ENCODE measurements at places on chromosomes 2 and 18. TPM values are rescaled to one million over a fixed set of nuclear protein-coding genes. Genes with fewer than 3 reads are reported as not detected.

GRCh38 chr2:31137211-31138036 is 816 bp downstream of the GALNT14 start:
- DNase-seq: no peak
- H3K36me3 ChIP-seq: no peaks in the 10 kb centered on the region
- H3K4me3 ChIP-seq: peak overlapping the region; percentile 30
- no peak overlapping the region for H3K27ac ChIP-seq
- H3K27me3 ChIP-seq: peaks cover 37% of the 10 kb centered on the region

GRCh38 chr2:145652036-145652435 is 1132.1 kb upstream of the ZEB2 start:
- H3K4me1 ChIP-seq: no peaks in the 10 kb centered on the region
- no peak for DNase-seq

GRCh38 chr2:75406131-75406581 is 154.6 kb downstream of the EVA1A start:
- DNase-seq: no peak
- no peaks in the 10 kb centered on the region for H3K4me1 ChIP-seq
- no peak overlapping the region for H3K27ac ChIP-seq
- no peak overlapping the region for H3K4me3 ChIP-seq

DNA sequence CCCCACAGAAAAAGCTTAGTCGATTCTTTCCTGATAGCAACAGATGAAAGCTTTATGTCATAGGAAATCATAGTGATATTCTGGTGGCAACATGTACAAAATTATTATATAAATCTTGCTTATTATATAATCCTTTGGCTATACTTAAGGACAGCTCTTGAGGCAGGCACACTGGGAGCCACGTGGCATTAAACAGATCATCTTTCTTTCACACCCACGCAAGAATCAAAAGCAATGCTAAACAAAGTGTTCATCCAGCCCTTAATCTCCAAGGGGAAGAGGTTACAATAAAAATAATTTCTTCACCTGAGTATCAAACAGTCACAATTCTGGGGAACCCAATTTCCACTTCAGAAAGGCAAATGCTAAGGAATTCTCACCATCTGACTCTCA is 57.8 kb downstream of the CYB5A start:
- H3K36me3 ChIP-seq: no peaks in the 10 kb centered on the region
- no peak overlapping the region for H3K4me3 ChIP-seq
- DNase-seq: no peak
- no peaks in the 10 kb centered on the region for H3K27me3 ChIP-seq
- H3K27ac ChIP-seq: peak overlapping the region; percentile 76
- H3K4me1 ChIP-seq: peaks cover 24% of the 10 kb centered on the region

- no peaks in the 10 kb centered on the region for H3K4me1 ChIP-seq
- DNase-seq: no peak
- no peak overlapping the region for H3K27ac ChIP-seq
- no peaks in the 10 kb centered on the region for H3K36me3 ChIP-seq
- no peak overlapping the region for H3K4me3 ChIP-seq
- no peaks in the 10 kb centered on the region for H3K27me3 ChIP-seq
Observed at GRCh38 chr2:105593221-105593967, 151.3 kb upstream of the NCK2 start.

- H3K4me3 ChIP-seq: no peak overlapping the region
- H3K27me3 ChIP-seq: no peaks in the 10 kb centered on the region
- DNase-seq: no peak
- H3K4me1 ChIP-seq: peaks cover 5% of the 10 kb centered on the region
- no peaks in the 10 kb centered on the region for H3K36me3 ChIP-seq
Observed at GRCh38 chr2:62569907-62570841, 64.2 kb upstream of the TMEM17 start.

DNA sequence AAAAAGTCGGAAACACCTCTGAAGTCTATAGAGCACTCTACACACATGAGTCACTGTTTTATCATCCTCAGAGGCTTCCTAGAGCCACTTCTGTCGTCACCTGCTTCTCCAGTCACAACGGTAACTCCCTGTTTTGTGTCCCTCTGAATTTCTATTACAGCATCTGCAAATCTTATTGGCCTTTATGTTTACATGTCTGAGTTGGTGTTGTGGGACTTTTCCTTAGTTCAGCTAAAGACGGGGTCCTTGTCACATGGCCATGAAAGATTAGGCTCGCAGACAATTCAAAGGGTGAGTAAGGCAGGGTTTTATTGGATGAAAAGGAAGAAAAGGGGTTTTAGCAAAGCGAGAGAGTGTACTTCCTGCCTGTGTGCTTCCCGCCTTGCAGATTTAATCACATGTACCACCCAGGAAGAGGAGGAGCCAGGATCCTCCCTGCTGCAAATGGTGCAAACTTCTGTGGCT is 185.6 kb downstream of the LPIN1 start:
- H3K4me1 ChIP-seq: no peaks in the 10 kb centered on the region
- no peak overlapping the region for H3K27ac ChIP-seq
- H3K27me3 ChIP-seq: no peaks in the 10 kb centered on the region
- DNase-seq: no peak
- no peaks in the 10 kb centered on the region for H3K36me3 ChIP-seq
- no peak overlapping the region for H3K4me3 ChIP-seq

GRCh38 chr2:25030702-25031101 is 11.2 kb upstream of the EFR3B start:
- H3K4me1 ChIP-seq: no peaks in the 10 kb centered on the region
- H3K4me3 ChIP-seq: no peak overlapping the region
- H3K27me3 ChIP-seq: no peaks in the 10 kb centered on the region
- H3K27ac ChIP-seq: no peak overlapping the region

GRCh38 chr2:45145073-45145899 is 136.0 kb upstream of the SIX2 start:
- no peaks in the 10 kb centered on the region for H3K4me1 ChIP-seq
- DNase-seq: no peak
- no peak overlapping the region for H3K4me3 ChIP-seq
- H3K27me3 ChIP-seq: no peaks in the 10 kb centered on the region

DNA sequence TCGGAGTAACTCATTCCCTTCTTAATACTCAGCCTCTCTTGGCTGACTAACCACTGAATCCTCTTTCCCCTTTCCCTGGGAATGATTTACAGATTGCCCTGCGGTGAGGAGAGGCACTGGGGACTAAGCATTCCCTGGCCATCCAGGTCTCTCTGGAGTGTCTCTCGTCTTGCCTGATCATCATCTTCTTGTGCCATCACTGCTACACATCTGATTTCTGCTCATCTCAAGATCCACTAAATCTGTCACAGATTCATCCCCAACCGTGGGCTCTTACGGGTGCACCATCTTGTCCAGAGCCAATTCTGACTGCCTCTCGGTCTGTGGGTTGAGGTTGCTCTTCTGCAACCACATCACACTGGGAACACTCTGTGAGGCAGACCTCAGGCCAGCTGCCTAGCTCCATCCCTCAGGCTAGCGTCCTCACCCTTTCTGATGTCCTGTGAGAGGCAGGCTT is 12.0 kb downstream of the SFTPB start:
- no peak overlapping the region for H3K4me3 ChIP-seq
- H3K36me3 ChIP-seq: peaks cover 45% of the 10 kb centered on the region
- no peaks in the 10 kb centered on the region for H3K27me3 ChIP-seq
- H3K27ac ChIP-seq: no peak overlapping the region
- H3K4me1 ChIP-seq: no peaks in the 10 kb centered on the region

DNA sequence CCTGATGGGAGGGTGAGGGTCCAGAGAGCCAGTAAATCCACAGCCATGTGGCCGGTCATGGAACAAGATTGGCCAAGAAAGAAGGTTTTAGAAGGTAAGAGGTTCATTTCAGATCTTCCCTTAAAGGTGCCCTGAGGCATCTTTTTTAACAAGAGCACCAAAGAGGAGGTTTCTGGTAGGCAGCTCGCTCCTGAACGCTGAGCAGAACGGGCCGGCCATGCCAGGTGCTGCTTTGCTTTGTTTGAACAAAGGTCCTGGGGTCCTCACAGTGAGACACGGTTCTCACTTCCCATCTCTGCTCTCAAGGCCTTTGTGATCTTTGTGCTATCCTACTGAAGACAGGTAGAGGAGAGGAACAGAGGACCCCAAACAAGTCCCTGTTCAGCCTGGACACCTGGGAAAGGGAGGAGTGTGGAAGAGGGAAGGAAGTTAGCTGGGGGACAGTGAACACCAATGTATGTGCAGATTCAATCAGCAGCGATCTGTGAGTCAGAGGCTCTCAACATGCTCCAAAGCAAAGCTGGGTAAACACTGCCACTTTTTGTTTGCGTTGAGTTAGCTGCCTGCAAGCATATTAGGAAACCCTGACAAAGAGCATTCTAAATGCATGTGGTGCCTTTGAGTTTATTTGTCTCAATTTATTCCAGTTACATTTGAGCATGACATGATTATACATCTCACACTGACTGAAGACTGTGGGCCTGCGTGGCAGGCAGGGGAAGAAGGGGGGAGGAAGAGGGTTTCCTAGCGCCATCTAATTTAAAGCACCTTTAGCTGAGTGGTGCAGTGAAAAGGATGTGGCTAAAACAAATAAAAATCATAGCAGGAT is 102.4 kb downstream of the ASB1 start:
- no peak for DNase-seq
- no peaks in the 10 kb centered on the region for H3K27me3 ChIP-seq
- H3K4me3 ChIP-seq: no peak overlapping the region
- H3K36me3 ChIP-seq: no peaks in the 10 kb centered on the region

- H3K27ac ChIP-seq: peak overlapping the region; percentile 34
- no peaks in the 10 kb centered on the region for H3K36me3 ChIP-seq
- no peaks in the 10 kb centered on the region for H3K27me3 ChIP-seq
- peaks cover 47% of the 10 kb centered on the region for H3K4me1 ChIP-seq
Observed at GRCh38 chr2:9252002-9252357, 45.4 kb downstream of the ASAP2 start.

GRCh38 chr2:120476141-120476540 is 130.2 kb downstream of the INHBB start:
- H3K36me3 ChIP-seq: no peaks in the 10 kb centered on the region
- no peaks in the 10 kb centered on the region for H3K27me3 ChIP-seq
- H3K4me1 ChIP-seq: no peaks in the 10 kb centered on the region
- H3K4me3 ChIP-seq: no peak overlapping the region
- peak; percentile 48 for DNase-seq
- no peak overlapping the region for H3K27ac ChIP-seq

GRCh38 chr2:74693213-74693612 is 39.2 kb downstream of the SEMA4F start:
- H3K27me3 ChIP-seq: no peaks in the 10 kb centered on the region
- H3K36me3 ChIP-seq: no peaks in the 10 kb centered on the region
- no peaks in the 10 kb centered on the region for H3K4me1 ChIP-seq
- no peak for DNase-seq

- no peak overlapping the region for H3K4me3 ChIP-seq
- no peaks in the 10 kb centered on the region for H3K27me3 ChIP-seq
- DNase-seq: no peak
- no peak overlapping the region for H3K27ac ChIP-seq
- H3K36me3 ChIP-seq: no peaks in the 10 kb centered on the region
Observed at GRCh38 chr18:32383050-32383819, 87.4 kb downstream of the GAREM1 start.

DNA sequence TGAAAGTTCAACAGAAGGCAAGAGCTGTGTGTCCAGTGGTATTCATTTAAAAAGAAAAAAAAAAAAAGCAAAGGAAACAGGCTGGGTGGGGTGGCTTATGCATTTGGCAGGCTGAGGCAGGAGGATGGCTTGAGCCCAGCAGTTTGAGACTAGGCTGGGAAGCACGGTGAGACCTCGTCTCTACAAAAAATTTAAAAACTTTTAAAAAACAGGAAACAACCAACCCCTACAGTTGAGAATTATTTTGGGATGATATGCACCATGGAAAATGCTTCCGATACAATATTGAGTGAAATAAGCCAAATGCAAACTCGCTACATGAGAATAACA is 31.2 kb downstream of the PTPN18 start:
- H3K36me3 ChIP-seq: no peaks in the 10 kb centered on the region
- no peak overlapping the region for H3K4me3 ChIP-seq
- H3K27ac ChIP-seq: peak overlapping the region; percentile 31
- no peaks in the 10 kb centered on the region for H3K27me3 ChIP-seq

DNA sequence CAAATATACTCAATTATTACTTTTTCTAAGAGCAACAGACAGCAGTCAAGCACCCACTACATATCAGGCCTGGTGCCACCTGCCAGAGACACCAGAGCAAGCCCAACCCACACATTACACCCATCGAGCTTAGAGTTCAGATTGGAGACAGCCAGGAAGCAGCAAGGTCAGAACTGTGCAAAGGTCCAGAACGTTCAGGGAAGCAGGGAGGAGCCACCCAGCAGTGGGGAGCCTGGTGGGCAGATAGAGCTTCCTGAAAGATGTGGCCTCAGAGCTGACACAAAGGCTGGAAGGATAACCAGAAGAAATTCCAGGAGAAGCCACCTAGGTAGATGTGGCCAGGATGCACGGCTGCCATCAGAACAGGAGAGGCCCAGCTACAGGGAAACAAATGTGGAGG is 440.5 kb upstream of the ID2 start:
- H3K27ac ChIP-seq: no peak overlapping the region
- no peaks in the 10 kb centered on the region for H3K4me1 ChIP-seq
- no peaks in the 10 kb centered on the region for H3K27me3 ChIP-seq

- H3K27ac ChIP-seq: no peak overlapping the region
- no peak overlapping the region for H3K4me3 ChIP-seq
- DNase-seq: no peak
- H3K4me1 ChIP-seq: no peaks in the 10 kb centered on the region
- peaks cover 100% of the 10 kb centered on the region for H3K36me3 ChIP-seq
- no peaks in the 10 kb centered on the region for H3K27me3 ChIP-seq
Observed at GRCh38 chr2:232568161-232568560, 17.7 kb downstream of the EIF4E2 start.

DNA sequence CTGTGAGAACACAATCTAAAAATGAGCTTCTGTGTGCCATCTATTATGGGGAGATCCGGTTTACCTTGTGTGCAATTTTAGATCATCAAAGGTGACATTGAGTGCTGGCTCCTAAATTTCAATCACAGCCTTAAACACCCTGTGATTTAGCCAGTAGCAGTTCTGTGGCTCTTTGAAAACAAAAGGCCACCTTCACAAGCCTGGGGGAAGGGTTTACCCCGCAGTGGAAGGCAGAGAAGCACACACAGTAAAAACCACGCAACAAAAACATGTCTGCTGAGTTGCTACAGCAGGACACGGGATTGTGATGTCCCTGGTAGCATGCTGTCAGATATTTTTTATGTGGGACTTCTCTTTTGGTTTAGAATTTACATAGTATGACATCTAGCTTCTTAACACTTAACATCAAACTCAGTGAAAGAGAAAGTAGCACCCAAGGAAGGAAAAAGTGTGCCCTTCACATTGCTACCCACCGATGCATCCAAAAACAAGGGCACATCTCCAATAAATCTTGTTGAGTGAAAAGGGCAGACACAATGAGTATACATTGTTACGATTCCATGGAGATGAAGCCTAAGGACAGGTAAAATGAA is 56.1 kb upstream of the RNF152 start:
- H3K27ac ChIP-seq: no peak overlapping the region
- DNase-seq: no peak
- no peaks in the 10 kb centered on the region for H3K36me3 ChIP-seq
- H3K27me3 ChIP-seq: no peaks in the 10 kb centered on the region
- no peaks in the 10 kb centered on the region for H3K4me1 ChIP-seq

- no peaks in the 10 kb centered on the region for H3K4me1 ChIP-seq
- H3K27me3 ChIP-seq: no peaks in the 10 kb centered on the region
- DNase-seq: no peak
- H3K27ac ChIP-seq: no peak overlapping the region
- no peak overlapping the region for H3K4me3 ChIP-seq
Observed at GRCh38 chr2:134739879-134740301, 21.1 kb upstream of the TMEM163 start.

Gene SRD5A2
- 0.01 TPM for polyA plus RNA-seq

Gene UGT1A6
- polyA plus RNA-seq: not detected

Gene POTEC
- not detected for polyA plus RNA-seq

Gene TSHZ1
- polyA plus RNA-seq: 9.8 TPM

Gene CCDC74B
- polyA plus RNA-seq: 1.6 TPM

Gene RNU2-63P
- polyA plus RNA-seq: not detected

Gene LYPD6
- polyA plus RNA-seq: 1.2 TPM

Gene LBX2
- 1.3 TPM for polyA plus RNA-seq

Gene DES
- 162 TPM for polyA plus RNA-seq

Gene UGT1A10
- polyA plus RNA-seq: 10.8 TPM

Gene PNPT1
- polyA plus RNA-seq: 5.1 TPM

All from sigmoid colon (tissue), 7 donors.